ENCODE measurements at places on chromosomes 4 and X. TPM values are rescaled to one million over a fixed set of nuclear protein-coding genes. Genes with fewer than 3 reads are reported as not detected.

GRCh38 chr4:108820492-108821350, 57.9 kb upstream of the ETNPPL start:
- no peaks in the 10 kb centered on the region for H3K27me3 ChIP-seq
- no peak overlapping the region for H3K27ac ChIP-seq

GRCh38 chrX:154040307-154040756, 20.6 kb upstream of the IRAK1 start:
- peak overlapping the region; percentile 38 for H3K27ac ChIP-seq
- peaks cover 70% of the 10 kb centered on the region for H3K4me1 ChIP-seq
- no peaks in the 10 kb centered on the region for H3K36me3 ChIP-seq
- H3K4me3 ChIP-seq: no peak overlapping the region
- H3K27me3 ChIP-seq: no peaks in the 10 kb centered on the region

DNA sequence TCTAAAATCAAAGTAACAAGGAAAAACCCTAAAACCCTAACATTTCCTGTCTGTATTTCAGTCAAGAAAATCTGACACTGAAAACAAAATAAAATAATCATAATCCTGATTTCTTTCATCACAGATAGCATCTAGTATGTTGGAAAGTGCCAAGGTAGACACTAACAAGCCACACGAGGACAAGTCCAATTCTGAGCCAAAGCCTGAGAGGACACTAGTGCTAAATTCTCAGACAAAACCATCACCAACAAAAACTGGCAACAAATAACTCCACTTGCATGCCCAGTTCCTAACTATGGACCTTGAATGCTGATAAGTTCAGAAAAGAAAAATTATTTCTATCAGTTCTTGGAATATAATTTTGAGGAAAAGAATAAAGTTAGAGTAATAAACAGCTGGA, 113.7 kb downstream of the MANBA start:
- DNase-seq: no peak
- H3K27me3 ChIP-seq: no peaks in the 10 kb centered on the region
- H3K36me3 ChIP-seq: peaks cover 24% of the 10 kb centered on the region

DNA sequence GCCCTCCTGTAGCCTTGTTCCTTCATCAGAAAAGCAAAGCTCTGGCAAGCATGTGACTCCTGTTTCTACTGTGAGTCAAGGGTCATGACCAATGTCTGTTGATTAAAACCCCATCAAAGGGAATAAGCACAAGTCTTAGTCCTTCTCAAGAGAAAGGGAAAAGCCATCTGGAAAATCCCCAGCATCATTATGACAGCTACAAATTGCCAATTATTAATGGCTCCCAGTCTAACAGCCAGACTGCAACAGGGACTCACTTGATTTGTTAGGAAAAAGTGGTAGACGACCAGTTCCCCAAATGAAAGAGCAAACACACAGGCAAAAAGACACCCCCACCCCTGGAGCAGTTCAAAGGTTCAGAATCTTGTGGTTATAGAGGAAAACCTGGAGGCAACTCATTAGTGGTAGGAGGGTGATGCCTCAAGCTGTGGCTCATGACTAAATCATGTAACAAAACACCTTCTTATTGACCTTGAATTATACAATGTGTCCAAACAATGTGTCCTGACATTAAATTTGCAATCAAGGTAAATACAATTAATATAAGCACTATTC, 315.7 kb downstream of the HNRNPD start:
- DNase-seq: no peak
- peaks cover 5% of the 10 kb centered on the region for H3K27me3 ChIP-seq
- no peaks in the 10 kb centered on the region for H3K36me3 ChIP-seq
- H3K4me1 ChIP-seq: no peaks in the 10 kb centered on the region
- H3K27ac ChIP-seq: no peak overlapping the region

The FHDC1 gene
- 0.38 TPM for total RNA-seq

The HHIP gene
- total RNA-seq: not detected

The MSANTD1 gene
- total RNA-seq: 0.44 TPM
